Activated T-helper 2 cell treated with anti-CD3 and anti-CD28 coated beads, Interferon-gamma antibody, Interleukin-2, Interleukin-4, amounts not matched to agents 10 μg/mL and 5 μg/mL and 100 μg/mL, durations not matched to agents 14 hours and 24 hours and 36 hours (primary cell): ENCODE measurements at places on chromosomes 11 and 22. TPM values are rescaled to one million over a fixed set of nuclear protein-coding genes. Genes with fewer than 3 reads are reported as not detected.

The CDCA5 gene
- 82.0 and 86.8 TPM in 2 replicates for total RNA-seq

The BAIAP2L2 gene
- 0.09 and 0.34 TPM in 2 replicates for total RNA-seq

The APOA4 gene
- not detected in 2 replicates for total RNA-seq

The RFPL3 gene
- not detected in 2 replicates for total RNA-seq

The CHRM1 gene
- total RNA-seq, result not detected in 2 replicates

- H3K4me1 ChIP-seq, result peaks cover 68% of the 10 kb centered on the region
- no peaks in the 10 kb centered on the region for H3K36me3 ChIP-seq
- DNase-seq, result no peak
- peak overlapping the region; percentile 88 for H3K27ac ChIP-seq
These were observed 35.3 kb upstream of the POU2AF1 start for GRCh38 chr11:111414267-111414931.

- H3K27ac ChIP-seq, result no peak overlapping the region
- H3K27me3 ChIP-seq, result peaks cover 44% of the 10 kb centered on the region
- DNase-seq, result no peak
- peaks cover 2% of the 10 kb centered on the region for H3K4me1 ChIP-seq
- no peak overlapping the region for H3K4me3 ChIP-seq
These were observed 1.9 kb downstream of the SEPTIN5 start for GRCh38 chr22:19716041-19716828.

DNA sequence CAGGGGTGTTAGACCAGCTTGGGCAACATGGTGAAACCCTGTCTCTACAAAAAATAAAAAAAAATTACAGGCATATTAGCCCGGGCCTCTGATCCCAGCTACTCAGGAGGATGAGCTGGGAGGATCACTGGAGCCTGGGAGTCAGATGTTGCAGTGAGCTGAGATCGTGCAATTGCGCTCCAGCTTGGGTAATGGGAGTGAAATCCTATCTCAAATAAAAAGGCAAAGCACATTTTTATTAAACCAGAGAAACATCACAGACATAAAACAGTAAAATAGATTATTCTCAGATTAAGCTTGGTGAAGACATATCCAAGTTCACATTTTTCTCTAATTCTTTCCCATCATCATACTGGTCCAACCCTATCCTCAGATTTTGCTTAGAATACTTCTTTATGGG is 30.1 kb upstream of the XBP1 start:
- no peaks in the 10 kb centered on the region for H3K27me3 ChIP-seq
- H3K4me1 ChIP-seq, result peaks cover 29% of the 10 kb centered on the region
- H3K4me3 ChIP-seq, result no peak overlapping the region
- no peak for DNase-seq
- no peak overlapping the region for H3K27ac ChIP-seq
- peaks cover 41% of the 10 kb centered on the region for H3K36me3 ChIP-seq

DNA sequence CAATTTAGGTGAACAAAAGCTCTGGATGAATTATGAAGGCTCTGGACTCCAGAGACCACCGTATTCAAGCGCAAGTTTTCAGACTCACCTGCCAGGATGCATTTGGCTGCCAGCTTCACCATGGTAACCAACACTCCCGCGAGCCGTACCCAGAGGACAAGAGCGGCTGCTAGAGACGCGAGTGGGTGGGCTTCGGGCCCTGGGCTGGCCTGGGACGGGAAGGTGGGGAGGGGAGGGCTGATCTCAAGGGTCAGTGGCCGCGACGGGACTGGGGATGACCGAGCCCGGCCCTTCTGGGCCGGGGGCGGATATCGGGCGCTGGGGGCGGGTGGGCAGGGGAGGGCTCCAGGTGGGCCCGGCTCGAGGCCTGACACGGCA is 344 bp downstream of the IFT27 start:
- no peaks in the 10 kb centered on the region for H3K27me3 ChIP-seq
- H3K36me3 ChIP-seq, result no peaks in the 10 kb centered on the region
- peak overlapping the region; percentile 91 for H3K4me3 ChIP-seq
- H3K27ac ChIP-seq, result peak overlapping the region; percentile 83

GRCh38 chr11:86644291-86644690 is 28.1 kb downstream of the ME3 start:
- no peak for DNase-seq
- peaks cover 2% of the 10 kb centered on the region for H3K4me1 ChIP-seq
- peaks cover 24% of the 10 kb centered on the region for H3K27me3 ChIP-seq
- no peaks in the 10 kb centered on the region for H3K36me3 ChIP-seq
- no peak overlapping the region for H3K4me3 ChIP-seq
